ENCODE measurements at places on chromosomes 16 and 17.

DNA sequence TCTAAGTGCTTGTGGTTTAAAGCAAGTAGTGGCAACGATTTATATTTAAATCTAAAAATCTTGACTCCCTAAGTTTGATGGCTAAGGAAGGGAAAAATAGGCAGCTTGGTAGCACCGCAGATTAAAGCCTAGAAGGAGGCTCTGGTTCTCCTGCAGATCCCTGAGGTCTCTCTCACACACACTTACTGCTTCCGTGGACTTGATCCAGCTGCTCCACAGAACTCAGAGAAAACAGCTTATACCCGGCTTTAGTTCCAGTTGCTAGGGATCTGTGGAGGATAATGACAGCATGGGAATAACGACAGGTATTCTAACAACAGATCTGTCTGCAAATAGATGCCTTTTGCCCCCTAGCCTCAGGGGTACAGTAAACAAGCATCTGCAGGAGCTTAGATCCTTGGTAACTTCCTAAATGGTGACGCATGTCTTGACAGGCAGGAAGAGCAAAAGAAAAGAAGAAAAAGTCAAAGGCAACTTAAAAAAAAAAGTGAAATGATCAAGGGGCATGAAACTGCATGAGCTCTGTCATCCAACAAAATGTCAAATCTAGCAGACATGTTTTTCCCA, 4.5 kb downstream of the WIPI1 start:
- no peak for DNase-seq

DNA sequence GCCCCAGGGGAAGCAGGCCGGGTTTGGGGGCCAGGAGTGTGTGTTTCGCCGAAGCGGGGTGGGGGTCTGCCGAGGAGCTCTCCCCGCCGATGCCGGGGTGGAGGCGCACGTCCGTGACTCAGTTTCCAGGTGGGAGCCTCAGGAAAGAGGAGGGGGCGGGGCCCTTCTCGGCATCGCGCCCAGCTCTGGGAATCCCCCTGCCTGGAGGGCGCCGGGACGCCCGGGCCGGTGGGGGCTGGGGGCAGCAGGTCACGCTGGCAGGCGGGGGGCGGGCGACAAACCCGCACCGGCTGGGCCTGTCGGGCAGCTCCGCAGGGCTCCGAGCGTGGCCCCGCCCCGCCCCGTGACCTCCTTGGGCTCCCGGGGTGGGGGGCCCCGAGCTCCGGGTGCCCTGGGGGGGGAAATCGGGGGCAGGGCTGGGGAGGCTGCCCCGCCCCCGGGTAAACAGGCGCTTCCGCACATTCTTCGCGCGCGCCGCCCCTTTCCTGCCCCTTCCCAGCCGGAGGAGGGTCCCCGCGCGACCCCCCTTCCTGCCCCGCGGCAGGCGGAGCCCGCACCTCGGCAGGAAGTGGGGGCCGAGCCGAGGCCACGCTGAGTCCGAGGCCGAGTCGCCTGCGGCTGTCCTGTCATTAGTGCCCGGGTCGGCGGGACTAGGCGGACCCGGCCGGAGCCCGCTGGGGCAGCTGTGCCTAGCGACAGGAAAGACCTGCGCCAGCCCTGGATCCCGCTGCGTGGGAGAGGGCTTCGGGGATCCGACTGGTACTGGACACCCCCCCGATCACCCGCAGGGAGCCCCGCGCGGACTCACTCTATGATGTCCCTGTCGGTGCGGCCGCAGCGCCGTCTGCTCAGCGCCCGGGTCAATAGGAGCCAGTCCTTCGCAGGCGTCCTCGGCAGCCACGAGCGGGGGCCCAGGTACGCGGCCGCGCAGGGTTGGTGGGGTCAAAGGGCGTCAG, 9.3 kb downstream of the RIPOR1 start:
- DNase-seq: no peak

GRCh38 chr17:78884148-78884825, 18.7 kb downstream of the CEP295NL start:
- DNase-seq: no peak

- DNase-seq: peak; percentile 39
These were observed 39.0 kb downstream of the HLF start for GRCh38 chr17:55303701-55304145.

DNA sequence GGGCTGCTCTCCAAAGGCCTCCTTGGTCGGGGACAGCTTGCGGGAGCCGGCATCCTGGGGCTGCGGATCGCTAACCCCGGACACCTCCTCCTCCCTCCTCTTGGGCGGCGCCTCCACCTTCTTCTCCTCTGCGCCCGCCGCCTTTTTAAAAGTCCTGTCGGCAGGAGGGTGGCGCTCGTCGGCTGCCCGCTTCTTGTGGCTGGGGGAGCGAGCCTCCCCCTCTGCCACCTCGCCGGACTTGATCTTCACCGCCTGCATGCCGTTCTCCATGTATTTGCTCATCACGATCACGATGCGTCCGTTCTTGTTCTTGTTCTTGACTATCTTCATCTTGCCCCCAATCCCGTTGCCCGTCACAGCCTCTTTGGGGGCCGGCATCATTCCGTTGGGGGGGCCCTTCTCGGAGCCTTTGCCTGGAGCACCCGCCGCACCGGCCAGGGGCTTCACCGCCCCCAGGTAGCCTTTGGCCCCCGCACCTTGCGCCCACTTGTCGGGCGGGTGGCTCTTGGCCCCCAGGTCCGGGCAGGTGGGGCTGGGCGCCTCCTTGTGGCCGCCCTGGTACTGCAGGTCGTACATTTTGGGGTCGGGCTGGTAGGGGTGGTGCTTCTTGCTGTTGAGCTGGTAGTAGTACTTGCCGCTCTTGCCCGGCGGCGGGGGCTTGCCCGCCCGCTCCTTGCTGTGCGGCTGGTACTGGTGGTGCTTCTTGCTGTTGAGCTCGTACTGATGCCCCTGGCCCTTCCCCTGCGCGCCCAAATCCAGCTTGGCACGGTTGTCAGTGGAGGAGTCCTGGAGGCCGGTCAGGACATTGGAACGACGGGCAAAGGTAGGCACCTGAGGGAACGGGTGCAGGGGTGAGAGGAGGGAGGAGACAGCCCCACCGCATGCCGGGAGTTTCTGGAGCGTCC, 4.4 kb downstream of the CBX4 start:
- no peak for DNase-seq

GRCh38 chr16:50534556-50534955, 13.6 kb upstream of the NKD1 start:
- DNase-seq: no peak

DNA sequence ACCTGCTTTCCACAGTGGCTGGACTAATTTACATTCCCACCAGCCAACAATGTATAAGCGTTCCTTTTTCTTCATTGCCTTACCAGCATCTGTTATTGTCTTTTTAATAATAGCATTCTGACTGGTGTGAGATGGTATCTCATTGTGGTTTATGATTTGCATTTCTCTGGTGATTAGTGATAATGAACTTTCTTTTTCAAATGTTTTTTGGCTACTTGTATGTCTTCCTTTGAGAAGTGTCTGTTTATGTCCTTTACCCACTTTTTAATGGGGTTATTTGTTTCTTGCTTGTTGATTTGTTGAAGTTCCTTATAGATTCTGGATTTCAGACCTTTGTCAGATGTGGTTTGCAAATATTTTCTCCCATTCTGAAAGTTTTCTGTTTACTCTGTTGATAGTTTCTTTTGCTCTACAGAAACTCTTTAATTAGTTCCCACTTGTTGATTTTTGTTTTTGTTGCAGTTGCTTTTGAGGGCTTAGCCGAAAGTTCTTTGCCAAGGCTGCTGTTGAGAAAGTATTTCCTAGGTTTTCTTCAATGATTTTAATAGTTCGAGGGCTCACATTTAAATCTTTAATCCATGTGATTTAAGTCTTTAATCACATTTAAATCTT, 26.8 kb downstream of the ITGAM start:
- DNase-seq: no peak

- peak; percentile 43 for DNase-seq
These were observed 674 bp downstream of the C17orf75 start for GRCh38 chr17:32341141-32341856.

DNA sequence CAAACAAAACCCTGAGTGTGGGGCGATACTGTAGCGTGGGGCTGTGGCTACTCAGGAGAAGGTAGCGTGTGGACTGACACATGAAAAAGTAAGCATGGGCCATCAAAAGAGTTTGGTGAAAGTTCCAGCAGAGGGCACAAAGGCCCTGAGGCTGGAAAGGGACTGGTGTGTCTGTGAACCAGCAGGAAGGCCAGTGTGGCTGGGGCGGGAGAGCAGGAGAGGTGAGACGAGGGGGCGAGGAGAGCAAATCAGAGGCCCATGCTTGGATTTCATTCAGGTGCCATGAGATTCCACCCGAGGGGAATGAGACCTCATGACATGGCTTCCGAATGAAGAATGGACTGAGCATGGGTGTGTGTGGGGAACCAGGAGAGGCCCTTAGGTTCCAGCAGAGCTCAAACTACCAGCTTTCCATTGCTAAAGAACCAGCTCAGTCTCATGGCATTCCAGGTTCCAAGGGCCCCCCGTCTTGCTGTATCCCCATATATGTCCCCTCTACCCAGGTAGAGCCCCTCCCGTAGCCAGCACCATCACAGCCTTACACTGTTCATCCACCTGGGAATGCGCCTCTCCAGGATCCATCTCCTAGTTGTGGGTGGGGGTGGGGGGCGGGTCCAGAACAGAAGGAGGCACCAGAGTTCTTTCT, 31.1 kb downstream of the TRPV2 start:
- no peak for DNase-seq

- DNase-seq: no peak
These were observed 12.2 kb upstream of the SP2 start for GRCh38 chr17:47883589-47884426.

- no peak for DNase-seq
These were observed 561.6 kb upstream of the CDH8 start for GRCh38 chr16:62597875-62598274.

- DNase-seq: no peak
These were observed 921 bp upstream of the CDR2 start for GRCh38 chr16:22375117-22375962.

DNA sequence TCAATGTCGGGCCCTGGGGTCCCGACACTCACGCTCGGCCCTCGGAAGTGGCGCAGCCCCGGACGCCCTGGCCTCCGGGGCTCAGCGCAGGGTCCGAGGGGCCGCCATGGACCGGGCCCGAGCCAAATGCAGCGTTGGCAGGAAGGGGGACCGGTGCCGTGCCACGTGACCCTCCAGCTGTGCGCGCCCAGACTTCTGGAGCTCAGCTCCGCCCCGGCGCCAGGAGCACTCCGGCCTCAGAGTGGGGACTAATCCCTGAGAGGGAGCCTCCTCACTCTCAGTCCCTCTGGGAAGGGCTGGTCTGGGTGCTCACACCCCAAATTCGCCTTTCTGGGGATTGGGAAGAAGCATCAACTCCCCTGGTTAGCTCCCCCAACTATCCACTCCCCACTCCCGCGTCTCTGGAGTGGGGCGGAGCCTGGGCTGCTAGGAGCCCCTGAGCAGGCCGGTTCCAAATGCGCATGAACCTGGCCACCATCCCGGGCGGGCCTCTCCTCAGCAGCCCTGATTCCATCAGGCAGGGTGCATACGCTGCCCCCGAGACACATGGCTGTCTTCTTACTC, at the start of gene B3GNT9:
Gene B3GNT9 (minus strand): TSS at position 166 of the 564 bp plus-strand sequence. CDS start 513 bp downstream, outside the sequence.
- peak; percentile 79 for DNase-seq

DNA sequence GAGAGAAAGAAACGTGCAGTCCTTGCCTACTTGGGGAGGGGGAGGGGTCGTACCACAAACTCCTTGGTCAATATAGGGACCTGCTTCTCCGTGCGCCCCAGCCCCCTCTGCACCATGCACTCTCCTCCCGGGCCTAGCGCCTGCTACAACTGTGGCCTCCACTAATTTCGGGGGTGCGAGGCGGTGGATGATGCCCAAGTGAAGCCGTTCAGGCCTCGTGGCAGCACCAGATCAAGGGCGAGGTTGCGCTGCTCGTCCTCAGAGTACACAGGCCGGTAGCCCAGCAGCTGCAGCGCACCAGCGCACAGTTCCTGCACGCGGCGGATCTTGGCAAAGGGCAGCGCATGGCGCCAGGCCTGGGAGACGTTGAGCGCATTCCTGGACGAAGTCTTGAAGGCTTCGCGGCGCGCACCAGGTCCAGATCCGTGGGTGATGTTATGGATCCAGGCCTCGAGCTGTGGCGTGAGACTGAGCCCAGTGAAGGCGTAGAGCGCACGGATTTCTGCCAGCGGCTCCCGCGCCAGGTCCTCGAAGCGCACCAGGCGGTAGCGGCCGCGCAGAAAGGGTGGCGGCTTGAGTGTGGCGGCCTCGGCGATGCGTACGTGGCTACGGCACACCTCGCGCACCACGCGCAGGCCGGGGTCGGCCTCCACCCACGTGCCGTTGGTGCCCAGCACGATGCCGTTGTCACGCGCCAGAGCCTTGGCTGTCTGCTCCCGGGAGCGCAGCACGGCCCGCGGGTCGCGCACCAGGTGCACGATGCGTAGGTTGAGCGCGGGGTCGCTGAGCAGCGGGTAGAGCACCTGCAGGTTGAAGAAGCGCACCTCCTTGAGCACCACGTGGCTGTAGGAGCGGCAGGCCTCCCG, 14.2 kb upstream of the TMEM170A start:
- DNase-seq: no peak

- DNase-seq: no peak
These were observed 885 bp downstream of the CNTNAP4 start for GRCh38 chr16:76278086-76278485.

DNA sequence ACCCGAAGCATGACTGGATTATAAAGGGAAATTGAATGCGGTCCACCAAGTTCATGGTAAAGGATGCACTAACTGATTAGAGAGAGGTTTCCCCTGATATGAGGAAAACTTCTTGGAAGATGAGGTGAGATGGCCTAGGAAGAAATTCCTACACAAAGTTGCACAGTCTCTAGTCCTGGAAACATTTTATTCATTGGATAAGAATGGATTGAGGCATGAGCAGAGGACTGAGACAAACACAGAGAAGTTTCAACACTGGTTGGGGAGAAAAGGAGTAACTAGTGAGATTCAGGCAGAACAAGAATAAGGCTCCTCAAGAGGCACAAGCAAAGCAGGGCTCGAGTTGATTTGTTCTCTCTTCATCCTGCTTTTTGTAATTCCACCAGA, 2.0 kb upstream of the CCL2 start:
- DNase-seq: no peak

DNA sequence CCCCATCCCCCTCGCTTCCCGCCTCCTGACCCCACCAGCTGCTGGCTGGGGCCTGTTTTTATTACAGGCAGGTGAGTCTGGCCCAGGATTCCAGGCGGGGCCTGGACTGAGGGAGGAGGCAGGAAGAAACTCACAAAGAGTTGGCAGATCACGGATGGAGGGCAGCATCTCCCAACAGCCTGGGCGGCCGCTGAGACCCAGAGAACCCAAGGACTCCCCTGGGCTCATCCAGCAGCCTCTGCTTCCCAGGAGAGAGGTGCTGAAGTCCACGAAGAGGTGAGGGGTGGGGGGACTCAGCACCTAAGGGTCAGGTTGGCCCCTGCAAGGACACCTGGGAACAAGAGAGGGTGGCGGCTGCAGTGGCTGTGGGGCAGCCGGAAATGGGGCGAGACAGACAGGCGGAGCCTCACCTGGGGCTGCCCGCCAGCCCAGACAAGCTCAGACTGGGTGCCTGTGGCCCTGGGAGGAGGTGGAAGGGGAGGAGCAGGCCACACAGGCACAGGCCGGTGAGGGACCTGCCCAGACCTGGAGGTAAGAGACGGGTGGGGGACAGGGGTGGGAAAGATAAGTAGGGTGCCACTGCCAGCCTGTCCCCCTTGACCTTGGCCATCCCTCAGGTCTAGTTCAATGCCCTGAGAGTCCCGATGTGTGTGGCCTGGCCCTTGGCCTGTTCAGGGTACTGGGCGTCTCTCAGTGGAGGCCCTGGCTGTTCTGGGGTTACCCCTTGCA, 8.7 kb upstream of the ADGRG1 start:
- DNase-seq: no peak

GRCh38 chr17:15513856-15514459, 46.5 kb upstream of the CDRT4 start:
- peak; percentile 71 for DNase-seq

- peak; percentile 46 for DNase-seq
These were observed 31.7 kb upstream of the ARL4D start for GRCh38 chr17:43366891-43367736.

All from choroid plexus epithelial cell (primary cell).